Naive thymus-derived CD8-positive, alpha-beta T cell (primary cell): ENCODE measurements at places on chromosomes 7 and 10.

DNA sequence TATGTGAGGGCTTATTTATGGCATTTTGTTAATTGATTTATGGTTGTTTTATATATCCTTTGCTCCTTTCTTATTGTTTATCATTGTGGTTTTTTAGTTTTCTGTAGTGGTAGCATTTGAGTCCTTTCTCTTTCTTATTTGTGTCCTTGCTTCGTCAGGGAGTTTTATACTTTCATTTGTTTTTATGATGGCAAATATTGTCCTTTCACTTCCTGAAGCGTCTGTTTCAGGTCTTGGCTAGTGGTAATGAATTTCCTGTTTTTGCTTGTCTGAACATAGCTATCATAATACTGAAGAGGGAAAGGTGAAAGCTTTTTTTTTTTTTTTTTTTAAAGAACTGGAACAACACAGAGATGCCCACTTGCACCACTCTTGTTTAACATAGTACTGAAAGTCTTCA is 228.2 kb downstream of the ATRNL1 start:
- no peak for DNase-seq

- DNase-seq = no peak
Observed at GRCh38 chr7:26005683-26006410, 146.2 kb upstream of the NFE2L3 start.

- DNase-seq = no peak
Observed at GRCh38 chr7:12620371-12620770, 49.9 kb downstream of the SCIN start.

- DNase-seq = no peak
Observed at GRCh38 chr7:126605056-126605455, 647.7 kb downstream of the GRM8 start.

DNA sequence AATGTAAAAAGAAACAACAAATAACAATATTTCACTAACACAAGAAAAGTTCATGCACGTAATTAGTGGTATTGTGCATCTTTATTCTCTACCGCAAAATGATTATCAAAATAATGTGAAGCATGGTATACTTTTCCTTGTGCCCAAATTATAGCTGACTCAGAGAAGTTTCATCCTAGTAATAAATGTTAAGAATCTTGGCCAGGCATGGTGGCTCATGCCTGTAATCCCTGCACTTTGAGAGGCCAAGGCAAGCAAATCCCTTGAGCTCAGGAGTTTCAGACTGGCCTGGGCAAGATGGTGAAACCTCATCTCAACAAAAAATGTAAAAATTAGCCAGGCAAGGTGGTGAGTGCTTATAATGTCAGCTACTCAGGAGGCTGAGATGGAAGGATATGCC is 105.0 kb downstream of the KMT2C start:
- DNase-seq = no peak
